Left ventricle myocardium inferior (tissue), 1 donor: ENCODE measurements at places on chromosomes 13 and 19. TPM values are rescaled to one million over a fixed set of nuclear protein-coding genes. Genes with fewer than 3 reads are reported as not detected.

MRPS31 gene
- total RNA-seq, result 32.2 TPM

ALOX5AP gene
- total RNA-seq, result 7.2 TPM

TMEM238 gene
- total RNA-seq, result 0.69 TPM

GIPC3 gene
- total RNA-seq, result 1.6 TPM

ERVK3-1 gene
- total RNA-seq, result 22.7 TPM

NLRP7 gene
- not detected for total RNA-seq

FCHO1 gene
- 0.71 TPM for total RNA-seq

PODNL1 gene
- total RNA-seq, result 1.9 TPM

OR4F17 gene
- not detected for total RNA-seq

PNMA8C gene
- not detected for total RNA-seq

SLC15A1 gene
- not detected for total RNA-seq

ZNF253 gene
- total RNA-seq, result 9.2 TPM

GRIK5 gene
- total RNA-seq, result 2.1 TPM

ZNF729 gene
- not detected for total RNA-seq

ZNF628 gene
- 5.4 TPM for total RNA-seq

FFAR1 gene
- not detected for total RNA-seq

LILRB3 gene
- 4.7 TPM for total RNA-seq

TTYH1 gene
- total RNA-seq, result 1.9 TPM

TPRX1 gene
- total RNA-seq, result not detected

ZNF816 gene
- 5.9 TPM for total RNA-seq

NCR1 gene
- 0.30 TPM for total RNA-seq

LRG1 gene
- total RNA-seq, result 0.41 TPM

CATSPERD gene
- not detected for total RNA-seq

ASPDH gene
- not detected for total RNA-seq

ODAD3 gene
- 0.77 TPM for total RNA-seq

ACP7 gene
- not detected for total RNA-seq
